Dorsolateral prefrontal cortex (tissue), 122 donors: ENCODE measurements at places on chromosomes 3 and 15.

GRCh38 chr3:61029194-61029593 lies 222.1 kb downstream of the FHIT start:
- DNase-seq, result no peak

- no peak for DNase-seq
These were observed 61.0 kb upstream of the DAZL start for GRCh38 chr3:16666206-16666605.

DNA sequence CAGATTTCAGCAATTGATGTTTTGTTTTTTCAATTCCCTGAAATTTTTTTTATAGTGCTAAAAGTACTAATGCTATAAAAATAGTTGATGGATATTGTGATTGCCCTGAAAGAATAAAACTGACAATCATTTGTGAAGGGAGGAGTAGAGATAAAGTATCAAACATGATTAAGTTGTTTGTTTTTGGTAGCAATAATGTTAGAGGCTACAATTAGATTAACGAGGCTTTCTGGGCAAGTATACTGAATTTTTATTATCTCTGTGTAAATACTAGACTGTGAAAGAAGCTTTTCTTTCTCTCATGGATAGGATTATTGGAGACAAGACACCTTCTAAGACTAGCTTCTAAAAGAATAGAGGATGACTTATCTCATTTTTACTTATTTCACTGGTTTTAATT lies 15.6 kb downstream of the NR1D2 start:
- no peak for DNase-seq

DNA sequence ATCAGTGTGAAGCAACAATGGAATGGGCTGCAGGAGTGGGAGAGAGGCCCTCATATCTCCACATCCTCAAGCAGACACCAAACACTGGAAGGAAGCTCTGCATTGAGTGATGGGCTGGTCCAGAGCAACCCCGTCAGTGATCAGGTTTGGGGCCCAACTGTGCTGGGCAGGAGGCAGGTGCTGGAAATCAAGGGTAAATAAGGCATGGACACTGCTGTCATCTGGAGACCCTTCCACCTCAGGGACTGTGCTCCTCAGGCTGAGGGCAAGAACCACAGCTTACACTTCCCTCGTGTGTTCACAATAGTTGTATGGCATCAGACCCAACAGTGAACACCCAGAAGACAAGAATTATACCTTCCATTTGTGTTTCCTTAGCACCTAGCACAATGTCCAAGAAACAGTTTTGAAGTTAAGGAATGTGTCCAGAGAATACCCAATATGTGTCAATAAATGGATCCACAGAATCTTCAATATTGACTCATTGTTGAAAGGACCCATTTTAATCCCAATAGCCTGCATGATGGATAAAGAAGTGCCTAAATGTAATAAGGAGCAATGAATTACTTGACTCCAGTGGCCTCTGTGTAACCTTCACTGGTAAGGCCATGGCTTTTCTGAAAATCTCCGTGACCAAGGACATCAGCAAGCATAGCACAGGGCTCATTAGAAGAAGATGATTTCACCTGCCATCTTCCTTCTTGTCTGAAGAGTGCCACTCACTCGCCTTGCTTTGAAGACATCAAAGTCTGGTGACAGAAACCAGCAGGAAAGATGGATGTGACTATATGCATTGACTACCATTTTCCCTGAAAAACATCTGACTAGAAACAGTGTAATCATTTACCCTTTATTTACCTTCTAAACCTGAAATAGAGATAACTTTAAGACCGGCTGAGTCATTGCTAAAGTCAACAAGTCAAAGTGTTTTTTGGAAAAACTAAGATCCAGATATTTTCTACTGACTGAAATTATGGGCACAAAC lies 7.0 kb upstream of the AHSG start:
- DNase-seq, result no peak

DNA sequence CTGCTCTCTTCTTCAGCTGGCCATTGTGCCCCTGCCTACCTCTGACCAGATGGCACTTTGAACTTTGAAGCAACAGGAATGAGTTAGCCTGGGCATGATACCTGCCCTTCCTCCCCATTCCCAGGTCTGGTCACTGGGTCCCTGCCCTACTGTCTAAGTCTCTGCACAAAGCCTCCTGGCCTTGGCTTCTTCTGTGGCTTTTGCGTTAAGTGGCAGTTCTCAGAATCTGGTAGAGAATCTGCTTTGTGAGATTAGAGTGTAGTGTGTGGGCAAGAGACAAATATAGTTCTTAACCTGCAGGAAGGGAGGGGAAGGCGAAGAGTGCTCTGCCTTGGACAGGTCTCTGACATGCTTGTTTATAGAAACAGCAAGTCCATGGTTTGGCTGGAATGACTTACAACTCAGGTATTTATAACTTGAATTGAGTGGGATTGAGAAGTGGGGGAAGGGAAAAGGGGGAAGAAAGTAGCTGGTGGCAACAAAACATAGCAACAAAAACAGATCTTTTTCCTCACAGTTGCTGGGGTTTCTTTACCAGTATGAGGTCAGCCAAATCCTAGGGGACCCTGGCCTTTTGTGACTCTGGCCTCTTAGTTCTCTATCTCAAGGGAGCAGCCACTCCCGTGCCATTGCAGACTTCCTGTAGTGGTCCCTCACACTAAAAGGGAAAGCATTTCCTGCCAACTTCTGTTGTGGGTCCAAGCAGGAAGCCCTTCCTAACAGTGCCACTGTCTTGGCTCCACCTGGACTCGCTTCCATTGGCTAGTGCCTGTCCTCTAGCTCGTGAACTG lies 16.7 kb downstream of the MAPKBP1 start:
- no peak for DNase-seq

DNA sequence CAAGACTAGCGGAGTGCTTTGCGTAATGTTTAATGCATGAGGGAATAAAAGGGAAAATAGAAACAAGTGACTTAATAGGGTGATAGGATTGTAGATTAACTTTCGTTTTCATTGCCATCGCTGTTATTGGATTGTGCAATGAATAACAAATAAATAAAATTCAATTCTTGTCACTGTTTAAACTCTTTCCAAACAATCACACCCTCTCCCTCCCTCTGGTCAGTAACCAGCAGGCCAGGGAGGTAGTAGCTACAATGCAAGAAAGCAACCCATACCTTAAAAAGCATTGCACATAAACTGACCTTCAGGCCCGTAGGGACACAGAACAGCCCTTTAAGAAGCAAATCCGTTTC lies 705 bp upstream of the TFRC start:
- no peak for DNase-seq

GRCh38 chr3:96843505-96844203 lies 29.3 kb downstream of the EPHA6 start:
- no peak for DNase-seq

DNA sequence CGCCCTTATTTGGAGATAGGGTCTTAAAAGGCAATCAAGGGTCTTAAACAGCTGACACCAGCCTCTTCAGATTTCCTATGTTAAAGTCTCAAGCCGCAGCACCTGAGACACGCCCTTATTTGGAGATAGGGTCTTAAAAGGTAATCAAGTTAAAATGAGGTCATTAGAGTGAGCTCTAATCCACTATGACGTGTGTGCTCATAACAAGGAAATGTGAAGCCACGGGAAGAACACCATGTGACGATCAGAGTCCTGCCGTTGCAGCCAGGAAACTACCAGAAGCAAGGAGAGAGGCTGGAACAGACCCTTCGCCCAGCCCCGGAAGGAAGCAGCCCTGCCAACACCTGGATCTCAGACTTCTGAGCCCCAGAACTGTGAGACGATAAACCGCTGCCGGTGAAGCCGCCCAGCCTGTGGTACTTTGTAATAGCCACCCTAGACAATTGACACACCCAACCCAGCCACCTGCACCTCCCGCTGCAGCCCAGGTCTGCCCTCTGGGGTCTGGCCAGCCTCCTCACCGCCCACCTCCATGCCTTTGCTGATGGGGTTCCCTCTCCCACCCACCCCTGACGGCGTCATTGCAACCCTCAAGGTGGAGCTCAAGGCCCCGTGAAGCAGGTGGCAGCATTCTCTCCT lies 137.9 kb downstream of the MEGF11 start:
- DNase-seq, result no peak
